ENCODE measurements at places on chromosomes 2 and 18. TPM values are rescaled to one million over a fixed set of nuclear protein-coding genes. Genes with fewer than 3 reads are reported as not detected.
A peak's percentile ranks its signal among the peaks of the same experiment; 100 is the strongest.

- DNase-seq = no peak
These were observed 114.4 kb downstream of the ZFP36L2 start for GRCh38 chr2:43111788-43112554.

DNA sequence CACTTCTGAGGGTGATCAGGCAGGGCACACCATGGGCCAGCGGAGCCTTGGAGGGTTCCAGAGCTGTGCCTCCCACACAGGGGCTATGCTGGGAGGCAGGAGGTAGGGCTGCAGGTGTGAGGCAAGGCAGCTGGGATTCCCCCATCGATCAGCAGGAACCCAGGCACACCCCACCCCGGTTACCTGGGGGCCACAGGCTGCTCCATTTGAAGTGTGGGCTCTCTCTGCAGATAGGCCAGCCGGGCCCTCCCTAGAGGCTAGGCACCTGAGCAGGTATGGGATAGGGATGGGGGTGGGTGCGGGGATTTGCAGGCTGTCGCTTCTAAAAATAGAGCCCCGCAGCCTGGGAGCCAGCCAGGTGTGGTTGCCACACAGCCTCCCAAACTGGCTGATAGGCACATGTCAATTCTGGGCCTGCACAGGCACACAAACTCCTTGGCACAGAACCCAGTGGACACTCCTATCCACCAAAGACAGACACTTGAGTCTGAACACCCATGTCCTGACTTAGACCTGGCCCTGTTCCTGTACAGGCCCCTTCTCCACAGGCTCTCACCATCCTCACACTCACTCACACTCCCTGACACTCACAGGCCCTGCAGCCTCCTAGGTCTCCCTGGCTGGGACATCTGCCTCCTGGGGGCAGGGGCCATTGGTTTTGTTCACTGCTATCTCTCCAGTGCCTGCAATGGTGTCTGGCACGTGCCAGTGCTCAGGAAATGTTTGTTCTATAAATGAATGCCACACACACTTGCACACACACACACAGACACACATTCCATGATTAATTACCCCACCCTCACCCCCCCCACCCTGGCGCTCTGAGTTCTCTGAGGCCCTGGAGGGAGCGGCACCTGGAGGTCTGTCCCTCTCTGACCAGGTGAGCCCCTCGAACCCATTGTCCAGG lies 73.4 kb downstream of the ZFP36L2 start:
- DNase-seq = no peak

- no peak for DNase-seq
These were observed 78.5 kb downstream of the SPHKAP start for GRCh38 chr2:228102949-228103348.

Gene SLC23A3
- total RNA-seq = 2.8 TPM

DNA sequence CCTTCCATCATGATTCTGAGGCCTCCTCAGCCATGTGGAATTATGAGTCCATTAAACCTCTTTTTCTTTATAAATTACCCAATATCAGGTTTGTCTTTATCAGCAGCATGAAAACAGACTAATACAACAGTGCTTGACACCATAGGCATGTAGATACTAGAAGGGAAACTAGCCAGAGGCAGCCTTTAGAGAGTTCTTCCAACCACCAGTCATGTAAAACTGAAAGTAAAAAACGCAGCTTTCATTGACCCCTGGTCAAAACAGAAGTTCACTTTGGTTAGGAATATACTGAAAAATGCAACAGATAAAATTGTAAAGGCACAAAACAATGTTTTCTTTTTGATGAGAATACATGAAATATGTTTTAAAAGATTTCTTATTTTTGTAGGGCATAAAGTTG lies 122.8 kb upstream of the L3MBTL4 start:
- no peak for DNase-seq

DNA sequence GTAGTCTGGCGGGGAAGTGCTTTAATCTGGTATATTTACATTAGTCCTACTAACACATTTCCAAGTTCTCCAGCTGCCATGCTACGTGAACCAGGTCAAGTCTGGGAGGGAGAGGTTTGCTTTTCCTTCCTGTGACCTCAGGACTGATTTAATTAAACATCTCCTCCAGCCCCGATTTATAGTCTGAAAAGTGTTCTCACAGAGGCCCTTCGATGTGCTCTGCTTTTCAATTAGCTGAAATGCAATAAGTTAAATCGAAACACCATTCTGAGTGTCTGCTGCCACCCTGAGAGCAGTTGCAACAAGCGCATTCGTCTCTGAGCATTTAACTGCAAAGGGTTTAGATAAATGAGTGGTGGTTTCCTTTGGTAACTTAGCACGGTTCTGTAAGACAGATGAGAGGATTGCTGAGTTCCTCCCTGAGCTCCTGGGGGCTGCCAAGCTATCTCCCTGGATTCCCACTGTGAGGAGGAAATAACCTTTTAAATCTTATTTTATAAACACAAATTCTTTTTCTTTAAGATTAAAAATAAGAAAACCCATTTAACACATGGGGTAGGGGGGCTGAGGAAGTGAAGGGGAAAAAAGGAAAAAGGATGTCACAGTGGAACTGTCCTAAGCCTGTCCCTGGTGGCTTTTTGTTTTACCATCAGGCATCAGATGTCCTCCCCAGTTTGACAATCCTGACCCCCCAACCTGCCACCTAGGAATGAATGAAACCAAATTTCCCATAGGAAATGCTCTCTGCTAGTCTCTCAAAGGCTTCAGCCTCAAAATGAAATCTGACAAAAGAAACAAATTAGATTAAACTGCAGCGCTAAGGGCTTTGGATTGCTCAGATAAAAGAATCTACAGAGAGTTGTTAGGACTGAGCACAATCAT lies 56.5 kb upstream of the CREB1 start:
- DNase-seq = peak; percentile 73

- DNase-seq = no peak
These were observed 302.3 kb upstream of the ID2 start for GRCh38 chr2:8379549-8379948.

GRCh38 chr18:7871560-7872456 lies 304.7 kb downstream of the PTPRM start:
- DNase-seq = no peak

DNA sequence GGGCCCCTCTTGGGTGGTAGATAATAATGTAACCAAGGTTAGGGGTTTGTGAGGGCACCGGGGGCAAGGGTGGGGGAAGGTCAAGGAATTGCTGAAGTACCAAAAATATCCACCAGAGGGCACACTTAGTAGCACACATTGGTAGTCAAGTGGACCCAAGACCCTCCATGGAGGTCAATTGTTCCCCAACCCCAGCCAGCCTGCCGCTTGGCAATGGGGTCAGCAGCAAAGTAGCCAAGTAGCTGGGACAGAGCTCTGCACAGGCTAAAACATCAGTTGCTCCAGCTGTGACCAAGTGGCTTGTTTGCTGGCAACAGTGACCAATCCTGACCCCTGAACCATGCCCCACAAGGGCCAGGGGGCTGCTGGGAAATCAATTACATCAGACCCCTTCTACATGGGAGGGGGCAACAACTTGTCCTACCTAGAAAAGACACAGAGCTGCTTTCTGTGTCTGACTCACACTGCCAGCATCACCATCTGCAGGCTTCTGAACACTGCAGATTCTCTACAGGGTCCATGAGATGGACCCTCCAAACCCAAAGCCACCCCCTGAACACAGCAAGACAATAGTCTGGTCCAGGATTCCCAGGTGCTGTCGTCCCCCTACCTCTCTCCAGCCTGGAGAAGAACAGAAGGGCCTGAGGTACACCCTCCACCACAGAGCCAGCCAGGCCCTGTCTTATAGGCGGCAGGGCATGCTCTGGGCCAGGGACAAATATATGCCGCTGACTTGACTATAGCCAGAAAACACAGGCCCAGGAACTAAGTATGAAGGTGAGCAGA lies 76.0 kb downstream of the EMX1 start:
- DNase-seq = peak; percentile 59

Gene OR6B2
- total RNA-seq = not detected

Gene AGXT
- total RNA-seq = not detected

Measured in activated CD4-positive, alpha-beta T cell treated with anti-CD3 and anti-CD28 coated beads, Interleukin-2, amount 10 ng/mL, durations not matched to agents 7 days and 5 days (primary cell).